Peyer's patch (tissue), 4 donors: ENCODE measurements at places on chromosomes 5 and 9. TPM values are rescaled to one million over a fixed set of nuclear protein-coding genes. Genes with fewer than 3 reads are reported as not detected.

OR1J2 gene
- not detected for total RNA-seq

WNK2 gene
- total RNA-seq = 577 TPM

AUH gene
- total RNA-seq = 46.2 TPM

WDR38 gene
- not detected for total RNA-seq

FAM120A gene
- total RNA-seq = 135 TPM

PAEP gene
- not detected for total RNA-seq

ADGRD2 gene
- not detected for total RNA-seq

JADE2 gene
- total RNA-seq = 77.6 TPM

CYSRT1 gene
- 1.3 TPM for total RNA-seq

SHISAL2B gene
- not detected for total RNA-seq

PDGFRB gene
- 17.5 TPM for total RNA-seq

PCDHA6 gene
- total RNA-seq = 0.35 TPM

SPATA6L gene
- 14.9 TPM for total RNA-seq

ZNF169 gene
- 51.8 TPM for total RNA-seq

CORO2A gene
- 15.7 TPM for total RNA-seq

THBS4 gene
- total RNA-seq = 2.1 TPM

PRELID1 gene
- total RNA-seq = 55.3 TPM

FIBCD1 gene
- total RNA-seq = not detected

MEIKIN gene
- total RNA-seq = not detected

WWC1 gene
- total RNA-seq = 53.8 TPM

TRPM3 gene
- 0.80 TPM for total RNA-seq

MYMK gene
- not detected for total RNA-seq

GALNT12 gene
- 118 TPM for total RNA-seq

C9orf50 gene
- not detected for total RNA-seq

OMD gene
- total RNA-seq = not detected

NIPAL4 gene
- total RNA-seq = not detected

SLIT3 gene
- 9.4 TPM for total RNA-seq

PCDHGA1 gene
- total RNA-seq = not detected

MUSK gene
- 4.4 TPM for total RNA-seq

PCDHA9 gene
- total RNA-seq = not detected

PDE6A gene
- not detected for total RNA-seq

FBP2 gene
- total RNA-seq = not detected

SOHLH1 gene
- not detected for total RNA-seq

DBH gene
- not detected for total RNA-seq

CTXN3 gene
- total RNA-seq = not detected

IRX4 gene
- total RNA-seq = not detected

ORM1 gene
- total RNA-seq = not detected

SPATA31D4 gene
- not detected for total RNA-seq

PELO gene
- 22.3 TPM for total RNA-seq

OLFM1 gene
- 5.8 TPM for total RNA-seq

ZNF883 gene
- 1.1 TPM for total RNA-seq

PCDHA1 gene
- total RNA-seq = not detected

SLC36A3 gene
- total RNA-seq = not detected

SLC6A7 gene
- 12.3 TPM for total RNA-seq

EPB41L4B gene
- 85.0 TPM for total RNA-seq

CFAP77 gene
- total RNA-seq = not detected
